Upper lobe of right lung (tissue), 1 donor: ENCODE measurements at places on chromosomes 5 and 9.

DNA sequence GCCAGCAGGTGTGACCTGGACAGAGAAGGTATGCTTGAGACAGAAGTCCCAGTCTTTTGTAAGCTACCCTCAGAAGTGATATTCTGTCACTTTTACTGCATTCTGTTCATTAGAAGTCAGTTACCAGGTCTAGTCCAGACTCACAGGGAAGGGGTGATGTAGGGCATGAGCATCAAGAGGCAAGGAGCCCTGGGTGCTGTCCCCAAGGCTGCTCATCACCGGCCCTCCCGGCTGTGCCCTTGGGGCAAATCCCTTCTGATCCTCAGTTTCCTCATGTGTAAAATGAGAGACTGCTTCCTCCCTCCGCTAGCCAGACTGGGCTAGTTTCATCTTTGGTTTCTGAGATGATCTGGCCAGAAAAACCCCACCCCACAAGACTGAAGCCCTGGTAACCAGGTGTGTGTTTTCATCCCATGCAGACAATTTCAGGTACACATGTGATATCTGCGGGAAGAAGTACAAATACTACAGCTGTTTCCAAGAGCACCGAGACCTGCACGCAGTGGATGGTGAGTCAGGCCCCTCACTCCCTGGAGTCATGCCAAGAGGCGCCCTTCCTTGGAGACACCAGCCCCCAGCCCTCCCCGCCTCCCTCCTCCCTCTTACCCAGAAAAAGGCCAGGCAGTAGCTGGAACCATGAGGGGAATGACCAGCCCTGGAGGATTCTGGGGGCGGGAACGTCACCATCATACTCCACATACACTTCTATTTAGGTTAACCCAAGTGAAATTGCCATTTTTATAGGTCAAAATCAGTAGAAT, 71.0 kb downstream of the AMBP start:
- peak; percentile 33 for DNase-seq

DNA sequence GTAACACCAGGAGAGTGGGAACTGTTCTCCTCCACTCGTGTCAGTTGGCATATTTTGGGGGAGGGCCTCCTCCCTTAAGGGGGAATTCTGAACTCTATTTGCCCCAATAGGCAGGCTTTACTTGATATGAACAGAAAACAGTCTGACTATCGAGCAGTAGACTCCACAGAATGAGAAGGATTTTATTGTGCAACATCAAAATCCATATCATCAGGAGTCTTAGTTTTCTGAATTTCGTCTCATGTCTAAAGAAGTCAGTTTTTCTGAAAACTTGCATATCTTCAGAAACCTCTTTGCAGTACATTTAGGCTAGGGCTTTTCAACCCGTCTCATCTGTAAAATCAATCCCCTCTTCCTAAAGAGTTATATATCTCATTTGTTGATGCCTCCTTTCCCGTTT, 96.2 kb downstream of the AUH start:
- no peak for DNase-seq

GRCh38 chr5:159156426-159157238, 52.7 kb downstream of the RNF145 start:
- no peak for DNase-seq

GRCh38 chr5:23319901-23320300, 187.5 kb upstream of the PRDM9 start:
- no peak for DNase-seq

DNA sequence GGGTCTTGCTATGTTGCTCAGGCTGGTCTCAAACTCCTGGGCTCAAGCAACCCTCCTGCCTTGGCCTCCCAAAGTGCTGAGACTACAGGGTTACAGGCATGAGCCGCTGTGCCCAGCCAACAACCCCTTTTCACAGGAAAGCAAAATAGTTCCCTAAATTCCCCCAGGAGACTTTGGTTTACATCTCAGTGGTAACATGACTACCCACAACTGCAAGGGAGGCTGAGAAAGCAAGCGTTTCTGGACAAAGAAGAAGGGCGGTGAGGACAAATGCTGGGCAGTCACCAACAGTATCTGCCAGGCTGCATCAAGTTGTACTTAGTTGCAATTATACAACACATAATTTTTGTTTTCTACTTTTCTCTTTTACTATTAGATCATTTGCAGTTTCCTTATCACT, 7.4 kb upstream of the ADGRD2 start:
- DNase-seq = no peak

- no peak for DNase-seq
These were observed 69.3 kb downstream of the HSD17B3 start for GRCh38 chr9:96232539-96233241.

- DNase-seq = no peak
These were observed 55.8 kb downstream of the GNAQ start for GRCh38 chr9:77975806-77976205.

- DNase-seq = no peak
These were observed 1.2 kb upstream of the SLC1A3 start for GRCh38 chr5:36605241-36605640.
